Activated CD4-positive, alpha-beta T cell treated with anti-CD3 and anti-CD28 coated beads, Interleukin-2, amount 50 U/mL, for 16 hours (primary cell): ENCODE measurements at places on chromosomes 7 and 10.

DNA sequence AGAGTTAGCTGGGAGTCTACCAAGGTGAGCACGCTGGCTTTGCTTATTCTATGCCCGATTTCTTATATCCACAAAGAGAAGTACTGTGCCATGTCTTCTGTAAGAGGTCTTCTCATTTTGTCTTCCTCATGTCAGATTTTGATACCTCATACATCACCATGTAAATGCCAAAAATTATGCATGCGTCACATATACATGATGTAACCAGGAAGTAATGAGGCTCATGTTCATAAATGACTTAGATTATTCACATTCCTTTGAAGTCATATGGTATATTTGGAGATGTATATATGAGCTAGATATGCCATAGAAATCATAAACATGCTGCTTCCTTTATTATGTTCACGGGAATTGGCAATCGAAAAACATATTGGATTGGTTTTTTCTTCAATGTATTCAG lies 97.7 kb upstream of the CELF2 start:
- no peak for DNase-seq

DNA sequence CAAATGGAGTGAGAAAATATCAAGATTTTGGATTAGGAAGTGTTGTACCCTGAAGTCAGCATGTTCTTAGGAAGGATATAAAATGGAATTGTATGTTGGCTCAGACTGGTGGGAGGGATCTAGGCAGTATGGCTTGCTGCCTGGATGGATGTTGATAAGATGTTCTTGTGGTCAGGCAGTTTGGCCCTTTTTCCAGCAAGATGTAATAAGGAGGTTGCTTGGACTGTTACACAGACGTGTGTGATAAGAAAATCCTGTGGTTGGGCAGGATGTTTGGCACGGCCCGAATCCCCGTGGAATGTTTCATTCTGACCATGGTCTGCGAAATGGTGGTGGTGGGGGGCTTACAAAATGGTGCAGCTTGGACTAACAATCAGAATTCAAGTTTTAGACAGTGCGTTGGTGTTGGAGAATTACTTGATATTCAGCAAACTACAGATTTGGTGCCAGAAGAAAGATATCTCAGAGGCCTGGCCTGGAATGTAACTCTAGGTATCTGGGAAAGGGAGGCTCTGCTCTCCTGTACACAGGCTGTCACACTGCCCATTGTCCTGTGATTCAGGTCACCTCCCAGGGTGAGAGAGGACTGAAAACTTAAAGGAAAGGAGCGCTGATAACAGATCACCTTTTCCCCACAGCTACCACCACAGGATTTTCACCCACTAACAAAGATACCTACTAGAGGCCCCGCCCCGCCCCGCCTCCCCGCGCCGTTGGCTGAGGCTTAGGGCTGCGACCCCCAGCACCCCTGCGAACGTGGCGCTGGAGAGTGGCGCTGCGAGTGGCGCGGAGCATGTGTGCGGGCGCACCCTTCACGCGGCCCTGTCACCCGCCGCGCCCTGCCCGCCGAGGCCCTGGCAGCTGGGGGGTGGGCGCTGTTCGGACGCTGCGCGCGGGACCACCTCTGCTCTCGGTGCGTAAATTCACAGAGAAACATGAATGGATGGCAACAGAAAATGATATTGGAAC lies 19.3 kb upstream of the ZNF680 start:
- DNase-seq = no peak

DNA sequence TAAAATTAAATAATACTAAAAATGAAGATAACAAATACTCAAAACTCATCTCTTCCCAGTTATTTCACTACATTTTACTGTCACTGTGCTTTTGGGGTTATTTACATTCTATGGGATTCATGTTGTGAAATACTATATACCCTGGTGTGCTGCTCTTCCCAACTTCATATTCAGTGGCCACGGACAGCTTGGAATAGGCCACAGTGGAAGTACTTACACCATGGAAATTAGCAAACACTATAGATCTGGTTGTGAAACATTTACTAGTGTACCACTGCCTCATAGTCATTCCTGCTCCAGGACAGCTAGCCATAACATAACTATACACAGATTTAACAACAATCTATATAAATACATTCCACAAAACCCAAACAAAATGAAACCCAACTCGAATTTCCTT lies 21.2 kb upstream of the KDM7A start:
- DNase-seq = no peak

GRCh38 chr10:3942937-3943489 lies 158.0 kb upstream of the KLF6 start:
- no peak for DNase-seq

DNA sequence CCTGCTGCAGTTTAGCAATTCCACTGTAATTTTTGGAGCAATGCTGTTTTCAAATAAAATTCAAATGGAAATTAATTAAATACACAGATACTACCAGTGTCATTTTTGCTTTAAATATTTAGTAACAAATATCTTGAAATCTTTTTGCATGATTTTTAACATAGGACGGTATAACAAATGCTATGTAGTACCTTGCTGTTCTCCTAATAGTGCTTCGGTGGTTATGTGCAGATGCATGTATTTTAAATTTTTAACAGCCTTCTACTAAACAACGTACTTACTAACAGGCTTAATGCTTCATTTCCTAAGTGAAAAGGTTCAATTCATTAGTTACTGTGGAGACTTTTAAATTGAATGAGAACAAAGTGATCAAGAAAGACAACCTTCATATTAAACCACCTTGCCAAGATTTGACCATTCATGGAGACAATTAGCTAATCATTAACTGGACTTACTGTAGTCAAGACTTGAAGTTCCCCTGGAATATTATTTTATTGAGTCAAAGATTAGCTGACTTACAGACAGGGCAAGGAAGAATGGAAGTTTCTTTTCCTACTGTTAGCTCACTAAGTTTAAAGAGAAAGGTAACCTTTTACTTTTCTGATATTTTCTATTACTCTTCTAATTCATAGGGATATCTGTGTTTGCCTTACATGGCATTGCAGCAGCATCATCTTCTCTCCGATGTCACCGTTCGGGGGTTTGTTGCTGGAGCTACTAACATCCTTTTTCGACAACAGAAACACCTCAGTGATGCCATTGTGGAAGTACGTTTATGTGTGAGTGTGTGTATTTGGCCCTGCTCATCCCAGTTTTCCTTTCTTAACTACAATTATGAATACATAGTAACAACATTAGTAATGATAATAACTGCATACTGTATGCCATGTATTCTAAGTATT lies 74.3 kb downstream of the AVL9 start:
- DNase-seq = no peak

GRCh38 chr7:2476776-2477446 lies 713 bp upstream of the GRIFIN start:
- DNase-seq = no peak

DNA sequence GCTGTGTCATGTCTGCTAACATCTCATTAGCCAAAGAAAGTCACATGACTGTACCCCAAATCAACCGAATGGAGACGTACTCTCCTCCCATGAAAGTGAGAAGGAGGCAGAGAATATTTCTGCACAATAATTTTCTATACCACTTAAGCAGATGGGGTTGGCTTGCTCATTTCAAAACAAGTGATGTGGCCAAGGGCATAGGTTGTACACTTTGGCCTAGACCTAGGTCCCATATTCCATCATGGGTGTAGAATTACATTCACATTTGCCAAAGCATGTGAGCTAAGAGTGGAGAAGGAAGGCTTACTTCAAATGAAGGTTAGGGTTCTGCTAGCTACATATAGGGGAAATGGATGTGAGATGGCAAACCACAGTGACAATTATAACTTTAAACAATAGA lies 83.0 kb downstream of the ZNF365 start:
- no peak for DNase-seq

- no peak for DNase-seq
These were observed 303.3 kb downstream of the GPR37 start for GRCh38 chr7:124462249-124462648.

GRCh38 chr10:82968533-82968932 lies 1093.5 kb downstream of the NRG3 start:
- no peak for DNase-seq
